Activated CD8-positive, alpha-beta memory T cell treated with anti-CD3 and anti-CD28 coated beads, Interleukin-2, amount 10 ng/mL, durations not matched to agents 7 days and 5 days (primary cell): ENCODE measurements at places on chromosomes 3 and 15. TPM values are rescaled to one million over a fixed set of nuclear protein-coding genes. Genes with fewer than 3 reads are reported as not detected.

GRCh38 chr15:63539998-63540397 is 35.6 kb downstream of the USP3 start:
- no peak for DNase-seq

- DNase-seq, result peak; percentile 86
Observed at GRCh38 chr15:78618490-78618934, 2.3 kb downstream of the CHRNA3 start.

ERICH6 gene
- not detected for total RNA-seq

- DNase-seq, result no peak
Observed at GRCh38 chr3:114848643-114849350, 298.3 kb downstream of the ZBTB20 start.

RTP4 gene
- 24.3 TPM for total RNA-seq

- DNase-seq, result no peak
Observed at GRCh38 chr3:11382146-11382745, 110.0 kb downstream of the ATG7 start.

DNA sequence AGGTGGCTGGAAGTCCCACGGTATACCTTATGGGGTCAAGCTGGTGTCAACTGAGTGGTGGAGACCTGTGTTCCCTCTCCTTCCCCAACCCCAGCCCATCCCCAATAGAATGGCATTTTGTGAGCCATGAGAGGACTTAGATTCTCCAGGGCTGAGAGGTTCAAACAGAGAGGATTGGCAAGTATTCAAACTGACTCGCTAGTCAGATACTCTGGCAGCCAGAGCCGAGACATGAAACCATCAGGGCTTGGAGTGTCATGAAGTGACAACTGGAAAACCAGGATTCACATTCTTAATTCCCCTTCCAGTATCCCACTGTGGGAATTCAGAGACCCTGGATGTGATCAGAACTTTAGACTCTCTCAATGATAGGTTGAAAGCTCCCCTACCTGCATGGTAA is 159.4 kb upstream of the SNTN start:
- no peak for DNase-seq

- DNase-seq, result no peak
Observed at GRCh38 chr3:155001289-155002010, 78.7 kb upstream of the MME start.

- DNase-seq, result no peak
Observed at GRCh38 chr3:24299246-24299805, 195.3 kb downstream of the THRB start.

- no peak for DNase-seq
Observed at GRCh38 chr15:51332206-51333147, 5.9 kb downstream of the CYP19A1 start.

CCR9 gene
- total RNA-seq, result 9.7 TPM

DNA sequence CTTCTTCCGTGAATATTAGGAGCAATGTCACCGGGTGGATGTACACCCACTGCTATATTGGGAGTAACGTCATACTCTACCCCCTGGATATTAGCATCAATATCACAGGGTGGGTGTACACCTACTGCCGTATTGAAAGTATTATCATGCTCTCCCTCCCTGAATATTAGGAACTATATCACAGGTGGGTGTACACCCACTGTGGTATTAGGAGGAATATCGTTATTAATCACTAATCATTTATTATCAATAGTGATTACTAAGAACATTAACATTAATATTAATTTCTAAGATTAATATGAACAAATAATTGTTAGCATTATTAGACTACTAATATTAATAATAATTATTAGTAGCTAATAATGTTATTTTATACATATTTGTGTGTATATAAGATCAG is 21.4 kb upstream of the BMF start:
- no peak for DNase-seq

GRCh38 chr3:156150434-156151066 is 30.2 kb downstream of the KCNAB1 start:
- peak; percentile 44 for DNase-seq

GRCh38 chr3:83063446-83063845 is 1302.0 kb upstream of the GBE1 start:
- DNase-seq, result no peak

- peak; percentile 94 for DNase-seq
Observed at GRCh38 chr3:172591876-172592771, 68.9 kb upstream of the TNFSF10 start.

DNAJC13 gene
- total RNA-seq, result 40.1 TPM

TUSC7 gene
- total RNA-seq, result not detected

GRCh38 chr3:189267981-189268613 is 96.3 kb downstream of the TPRG1 start:
- DNase-seq, result no peak

DNA sequence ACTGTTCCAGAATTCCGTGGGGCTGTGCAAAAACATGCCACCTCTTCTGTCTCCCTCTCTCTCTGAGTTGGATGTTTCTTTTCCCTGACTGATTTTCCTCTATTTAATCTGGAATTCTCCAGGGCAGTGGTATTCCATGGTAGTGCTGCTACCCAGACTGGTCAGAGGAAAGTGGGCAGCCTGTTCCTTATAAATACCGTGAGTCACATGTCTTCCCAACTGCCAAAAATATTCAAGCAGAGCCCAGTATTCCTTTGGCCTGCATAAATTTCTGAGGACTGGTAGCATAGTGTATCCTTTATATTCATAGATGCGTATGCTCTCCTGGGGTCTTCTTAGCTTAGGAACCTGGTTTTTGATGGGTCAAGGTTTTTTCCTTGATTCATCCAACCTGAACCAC is 40.9 kb downstream of the CEMIP start:
- no peak for DNase-seq

ALDH1A2 gene
- total RNA-seq, result 1.5 TPM

DNA sequence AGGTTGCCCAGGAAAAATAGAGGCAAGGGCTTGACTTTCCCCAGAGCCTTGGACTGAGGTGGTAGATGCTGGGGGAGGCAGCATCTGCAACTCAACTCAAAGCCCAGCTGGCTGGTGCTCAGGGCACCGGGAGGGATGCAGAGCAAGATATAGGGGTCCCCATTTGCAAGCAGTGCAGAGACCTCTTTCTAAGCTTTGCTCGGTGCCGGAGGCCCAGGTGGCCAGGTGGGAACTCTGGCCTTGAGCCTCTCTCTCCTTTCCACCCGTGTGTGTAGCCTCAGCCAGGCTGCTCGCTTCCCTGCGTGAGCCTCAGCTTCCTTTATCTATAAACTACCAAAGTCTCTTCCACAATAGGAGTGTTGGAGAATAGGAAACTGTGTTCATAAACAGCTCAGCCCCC is 36.5 kb downstream of the SLC6A6 start:
- no peak for DNase-seq

DNA sequence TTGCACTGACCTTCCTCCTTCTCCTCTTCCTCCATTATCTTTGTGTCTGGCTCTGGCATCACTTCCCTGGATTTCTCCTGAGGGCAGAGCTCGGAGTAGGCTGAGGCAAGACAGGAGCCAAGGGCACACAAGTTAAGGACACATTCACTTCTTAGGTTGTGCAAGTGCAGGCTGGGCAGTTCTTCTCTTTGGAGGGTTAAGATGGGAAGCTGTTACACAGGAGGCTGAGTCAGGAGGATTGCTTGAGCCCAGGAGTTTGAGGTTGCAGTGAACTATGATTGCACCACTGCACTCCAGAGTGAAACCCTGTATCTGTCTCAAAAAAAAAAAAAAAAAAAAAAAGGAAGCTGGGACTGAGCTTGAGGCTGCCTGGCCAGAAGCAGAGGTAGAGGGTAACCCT is 176.2 kb upstream of the ANKRD28 start:
- DNase-seq, result no peak

NEK10 gene
- 0.70 TPM for total RNA-seq

GRCh38 chr3:177190756-177191681 is 6.3 kb downstream of the TBL1XR1 start:
- no peak for DNase-seq

DNA sequence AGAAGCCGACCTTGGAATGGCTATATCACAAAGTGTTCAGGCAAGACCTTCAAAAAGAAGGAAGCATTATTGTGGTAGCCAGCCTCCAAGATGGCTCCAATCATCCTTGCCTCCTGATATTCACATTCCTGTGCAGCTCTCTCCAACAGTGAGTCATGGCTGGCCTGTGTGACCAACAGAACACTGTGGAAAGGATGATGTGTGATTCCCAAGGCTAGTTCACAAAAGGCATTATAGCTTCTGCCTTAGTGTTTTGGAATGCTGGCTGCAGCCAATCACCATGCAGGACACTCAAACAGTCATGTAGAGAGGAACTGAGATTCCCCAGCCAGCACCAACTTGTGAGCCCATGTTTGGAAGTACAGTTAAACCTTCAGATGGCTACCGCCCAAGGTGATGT is 102.6 kb downstream of the EFL1 start:
- DNase-seq, result no peak

DNA sequence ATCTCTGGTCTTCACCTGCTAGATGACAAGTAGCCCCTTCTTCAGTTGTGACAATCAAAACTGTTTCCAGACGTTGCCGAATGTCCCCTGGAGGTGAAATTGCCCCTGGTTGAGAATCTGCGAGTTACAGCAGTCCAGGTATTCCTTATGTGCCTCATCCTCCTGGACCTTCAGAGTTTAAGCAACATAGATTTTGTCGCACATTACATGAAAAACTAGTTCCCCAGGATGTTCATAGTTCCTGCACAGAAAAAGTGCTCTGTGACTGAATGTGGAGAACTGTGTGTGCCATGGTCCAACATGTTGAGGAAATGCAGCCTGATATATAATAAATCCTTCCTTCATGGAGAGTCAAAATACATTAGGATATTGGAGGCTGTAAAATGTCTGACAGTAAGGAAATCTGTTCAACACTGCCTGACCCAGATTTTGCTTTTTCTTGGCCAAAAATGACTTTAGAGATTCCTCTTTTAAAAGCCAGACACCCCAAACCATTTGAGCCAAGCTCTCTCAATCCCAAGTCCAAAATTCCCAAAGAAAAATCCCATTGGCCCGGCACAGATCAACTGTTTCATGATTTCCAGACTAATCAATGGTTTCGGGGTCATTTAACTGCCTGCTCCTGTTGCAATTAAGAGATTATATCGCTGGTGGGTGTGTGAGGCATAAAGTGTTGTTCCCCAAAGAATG is 20.4 kb upstream of the SHC4 start:
- DNase-seq, result no peak

ANO10 gene
- total RNA-seq, result 13.1 TPM

GRCh38 chr3:41502023-41502422 is 302.7 kb downstream of the CTNNB1 start:
- DNase-seq, result no peak

- no peak for DNase-seq
Observed at GRCh38 chr15:68218331-68218730, 11.2 kb downstream of the CLN6 start.

DNA sequence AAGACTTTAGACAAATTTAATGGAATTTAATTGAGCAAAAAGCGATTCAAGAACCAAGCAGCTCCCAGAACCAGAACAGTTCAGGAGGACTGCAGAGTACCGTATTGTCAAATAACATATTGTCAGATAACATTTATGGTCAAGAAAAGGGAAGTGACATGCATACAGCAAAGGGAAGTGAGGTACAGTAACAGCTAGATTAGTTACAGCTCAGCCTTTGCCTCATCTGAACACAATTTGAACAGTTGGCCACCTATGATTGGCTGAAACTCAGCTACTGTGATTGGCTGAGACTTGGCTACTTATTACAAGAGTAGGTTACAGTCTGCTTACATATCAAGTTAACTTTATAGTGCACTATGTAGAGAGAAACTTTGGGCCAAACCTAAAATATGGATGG is 21.9 kb downstream of the ZFAND6 start:
- no peak for DNase-seq
